Thyroid gland (tissue), 4 donors: ENCODE measurements at places on chromosomes 5 and 9. TPM values are rescaled to one million over a fixed set of nuclear protein-coding genes. Genes with fewer than 3 reads are reported as not detected.

MACIR gene
- total RNA-seq = 17.2 TPM

WHRN gene
- 9.4 TPM for total RNA-seq

- H3K4me1 ChIP-seq = peaks cover 3% of the 10 kb centered on the region
- no peak for DNase-seq
- H3K4me3 ChIP-seq = no peak overlapping the region
- peaks cover 10% of the 10 kb centered on the region for H3K36me3 ChIP-seq
Observed at GRCh38 chr5:168413062-168413461, 73.2 kb upstream of the RARS1 start.

GRCh38 chr5:172574871-172575223, 66.2 kb upstream of the NEURL1B start:
- DNase-seq = no peak
- no peaks in the 10 kb centered on the region for H3K4me1 ChIP-seq
- no peaks in the 10 kb centered on the region for H3K27me3 ChIP-seq
- H3K4me3 ChIP-seq = no peak overlapping the region

DNA sequence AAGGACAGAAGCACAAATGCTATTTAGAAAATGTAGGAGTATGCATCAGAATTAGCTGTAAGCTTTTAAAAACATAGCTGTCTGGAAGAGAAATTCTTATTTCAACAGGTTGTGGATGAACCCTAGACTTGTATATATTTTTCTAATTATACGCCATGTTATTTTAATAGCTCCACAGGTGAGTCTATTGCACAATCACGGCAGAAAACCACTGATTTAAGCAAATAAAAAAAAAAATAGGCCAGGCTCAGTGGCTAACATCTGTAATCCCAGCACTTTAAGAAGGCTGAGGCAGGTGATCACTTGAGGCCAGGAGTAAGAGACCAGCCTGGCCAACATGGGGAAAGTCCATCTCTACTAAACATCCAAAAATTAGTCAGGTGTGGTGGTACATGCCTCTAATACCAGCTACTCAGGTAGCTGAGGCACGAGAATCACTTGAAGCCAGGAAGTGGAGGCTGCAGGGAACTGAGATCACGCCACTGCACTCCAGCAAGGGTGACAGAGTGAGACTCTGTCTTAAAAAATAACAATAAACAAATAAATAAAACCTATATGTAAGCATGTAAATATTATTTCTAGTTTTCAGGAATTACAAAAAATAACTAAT, 11.7 kb downstream of the TRIM23 start:
- peak; percentile 19 for DNase-seq
- no peaks in the 10 kb centered on the region for H3K4me1 ChIP-seq
- H3K36me3 ChIP-seq = peaks cover 31% of the 10 kb centered on the region
- no peaks in the 10 kb centered on the region for H3K27me3 ChIP-seq
- H3K27ac ChIP-seq = no peak overlapping the region

PCDHB8 gene
- 2.4 TPM for total RNA-seq

DNA sequence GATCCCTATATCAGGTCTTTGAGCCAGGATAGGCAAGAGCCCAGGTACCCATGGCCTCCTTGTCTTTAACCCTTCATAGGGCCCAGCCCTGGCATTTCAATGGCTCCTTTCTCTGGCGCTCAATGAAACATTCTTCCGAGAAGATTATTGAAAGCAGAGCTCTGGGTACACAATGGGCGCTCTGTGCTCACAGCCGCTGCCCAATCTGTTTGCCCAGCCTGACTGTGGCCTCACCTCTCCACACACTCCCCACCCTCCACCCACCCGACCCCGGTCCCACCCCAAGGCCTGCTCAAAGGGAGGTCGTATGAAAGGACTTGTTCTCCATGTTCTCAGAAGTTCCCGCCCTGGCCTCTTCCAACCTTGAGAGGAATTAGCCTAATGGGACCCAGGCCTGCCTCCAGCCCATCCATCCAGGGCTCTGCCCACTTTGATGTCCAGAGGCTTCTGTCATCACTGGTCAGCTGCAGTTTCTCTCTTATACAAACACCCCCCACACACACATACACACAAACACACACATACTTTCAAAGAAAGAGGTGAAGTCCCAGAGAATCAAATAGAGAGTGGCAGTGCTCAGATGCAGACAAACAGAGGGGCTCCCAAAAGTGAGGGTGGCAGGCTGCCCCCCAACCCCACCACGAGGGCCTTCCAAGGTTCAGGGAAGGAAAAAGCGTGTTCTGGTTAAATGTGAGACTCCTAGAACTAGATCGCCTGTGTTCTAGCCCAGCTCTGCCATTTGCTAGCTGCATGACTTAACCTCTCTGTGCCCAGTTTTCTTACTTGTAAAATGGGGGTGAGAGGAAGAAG, 5.1 kb upstream of the ARSI start:
- H3K27me3 ChIP-seq = no peaks in the 10 kb centered on the region
- no peak overlapping the region for H3K27ac ChIP-seq
- H3K4me3 ChIP-seq = no peak overlapping the region
- DNase-seq = no peak
- H3K36me3 ChIP-seq = no peaks in the 10 kb centered on the region
- H3K4me1 ChIP-seq = no peaks in the 10 kb centered on the region

DNA sequence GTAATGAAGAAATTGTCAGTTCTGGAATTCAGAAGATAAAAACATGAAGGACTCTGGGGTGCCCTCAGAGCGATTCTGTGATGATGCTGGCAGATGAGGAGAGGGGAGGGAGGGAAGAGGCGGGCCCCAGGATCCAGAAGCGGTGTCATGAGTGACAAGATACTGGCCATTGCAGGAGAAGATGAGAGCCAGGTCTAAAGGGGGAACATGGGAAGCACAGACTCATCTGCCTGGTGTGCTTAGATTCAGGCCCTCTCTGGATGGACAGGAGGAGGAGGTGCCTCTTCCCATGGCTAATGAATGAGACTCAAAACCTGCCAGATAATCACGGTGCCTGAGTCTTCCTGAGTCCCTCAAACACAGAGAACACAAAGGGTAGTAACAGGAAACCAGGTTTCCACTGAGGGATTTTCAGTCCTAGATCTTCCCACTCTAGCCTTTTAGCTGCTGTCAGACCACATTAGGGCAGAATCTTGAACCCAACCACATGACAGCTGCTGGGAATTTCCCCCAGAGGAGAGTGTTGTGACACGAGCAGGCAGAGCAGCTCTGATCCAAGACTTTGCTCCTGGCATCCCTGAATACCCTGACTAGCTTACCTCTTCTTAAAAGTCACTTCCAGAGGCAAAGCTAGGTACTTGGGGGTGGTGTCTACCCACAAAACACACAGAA, 28.2 kb upstream of the HSPA9 start:
- H3K4me1 ChIP-seq = peaks cover 17% of the 10 kb centered on the region
- H3K27ac ChIP-seq = no peak overlapping the region
- H3K27me3 ChIP-seq = no peaks in the 10 kb centered on the region
- H3K4me3 ChIP-seq = no peak overlapping the region
- H3K36me3 ChIP-seq = no peaks in the 10 kb centered on the region
- DNase-seq = peak; percentile 8

DNA sequence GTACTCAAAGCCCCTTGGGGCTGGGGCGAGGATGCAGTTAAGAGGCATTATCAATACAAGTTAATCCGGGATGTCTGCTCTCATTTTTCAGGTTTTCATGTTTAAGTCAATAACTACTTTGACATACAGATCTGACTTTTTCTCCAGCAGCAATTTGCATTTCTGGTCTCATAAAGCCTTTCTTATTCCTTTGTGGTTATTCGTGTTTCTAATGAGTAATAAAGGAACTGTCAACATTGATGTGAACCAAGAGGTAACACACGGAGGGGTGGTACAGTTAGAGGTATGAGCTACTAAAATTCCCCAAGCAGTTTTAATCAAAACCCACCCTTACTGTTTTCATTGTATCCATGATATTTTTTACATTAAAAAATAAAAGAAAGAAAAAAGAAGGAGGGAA, 138.0 kb upstream of the NFIB start:
- H3K27ac ChIP-seq = no peak overlapping the region
- H3K27me3 ChIP-seq = no peaks in the 10 kb centered on the region

ARL10 gene
- total RNA-seq = 2.3 TPM
